SK-N-SH treated with all-trans-retinoic acid at 6 μM for 48 hours (cell line): ENCODE measurements at places on chromosomes 3 and 15.

DNA sequence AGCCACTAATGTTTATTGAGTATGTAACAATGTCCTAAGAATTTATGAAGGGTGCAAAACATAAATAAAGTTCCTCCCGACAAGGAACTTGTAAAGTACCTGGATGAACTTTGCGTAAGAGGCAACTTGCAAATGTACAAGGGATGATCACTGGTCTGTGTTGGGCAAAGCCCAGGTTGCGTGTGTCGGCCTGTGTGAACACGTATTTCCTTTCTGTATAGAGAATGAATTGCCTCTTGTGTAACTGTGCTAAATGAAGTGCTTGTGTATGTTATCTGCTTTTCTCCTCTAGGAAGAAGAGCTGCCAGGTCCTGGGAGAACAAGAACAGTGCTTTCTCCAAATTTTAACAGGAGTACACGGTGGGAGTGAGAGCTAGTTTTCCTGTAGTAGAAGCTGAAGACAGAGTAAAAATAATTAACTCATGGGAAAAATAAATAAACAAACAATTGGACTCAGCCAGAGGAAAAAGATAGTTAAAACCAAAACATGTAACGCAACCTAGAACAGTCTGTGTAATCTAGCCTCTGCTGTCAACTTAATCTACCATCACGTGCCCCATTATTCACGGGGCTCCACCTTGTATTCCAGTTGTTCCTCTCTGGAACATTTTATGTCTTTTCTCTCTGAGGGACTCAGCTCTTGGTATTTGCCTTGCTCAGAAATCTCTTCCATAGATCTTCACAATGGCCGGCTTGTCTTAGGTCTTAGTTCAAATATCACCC, 83.7 kb upstream of the RASGRP1 start:
- no peak for ATAC-seq

GRCh38 chr3:143511174-143511879, 336.9 kb downstream of the SLC9A9 start:
- no peak for ATAC-seq

DNA sequence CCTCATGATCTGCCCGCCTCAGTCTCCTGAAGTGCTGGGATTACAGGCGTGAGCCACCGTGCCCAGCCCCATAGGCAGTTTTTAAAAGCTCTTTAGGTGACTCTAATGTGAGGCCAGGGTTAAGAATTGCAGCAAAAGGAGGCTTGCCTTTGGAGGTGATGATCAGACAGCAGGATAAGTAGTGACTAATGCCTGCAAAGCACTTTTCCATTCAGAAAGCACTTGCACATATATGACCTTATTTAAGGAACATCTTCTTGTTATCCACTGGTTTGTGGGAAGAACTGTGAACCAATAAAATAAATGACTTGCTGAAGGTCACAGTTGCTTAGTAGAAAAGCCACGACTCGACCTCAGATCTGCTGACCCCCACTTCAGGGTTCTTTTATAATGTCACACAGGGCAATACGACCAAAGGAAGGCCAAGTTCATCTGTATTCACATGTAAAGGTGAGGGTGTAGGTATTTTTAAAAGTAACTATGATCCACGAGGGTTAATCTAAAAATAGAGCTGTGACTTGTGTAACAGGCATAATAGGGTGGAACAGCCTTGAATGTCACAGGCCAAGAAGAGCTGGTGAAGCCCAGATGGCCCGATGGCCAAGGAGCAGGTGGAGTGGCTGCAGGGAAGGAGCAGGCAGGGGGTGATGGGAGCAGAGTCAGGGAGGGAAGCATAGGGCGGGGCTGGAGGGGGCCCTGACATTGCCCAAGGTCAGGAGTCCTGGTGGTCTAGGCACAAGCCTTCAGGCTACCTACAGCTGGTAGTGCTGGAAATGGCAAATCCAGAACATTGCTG, 24.4 kb downstream of the LARP6 start:
- ATAC-seq, result no peak

DNA sequence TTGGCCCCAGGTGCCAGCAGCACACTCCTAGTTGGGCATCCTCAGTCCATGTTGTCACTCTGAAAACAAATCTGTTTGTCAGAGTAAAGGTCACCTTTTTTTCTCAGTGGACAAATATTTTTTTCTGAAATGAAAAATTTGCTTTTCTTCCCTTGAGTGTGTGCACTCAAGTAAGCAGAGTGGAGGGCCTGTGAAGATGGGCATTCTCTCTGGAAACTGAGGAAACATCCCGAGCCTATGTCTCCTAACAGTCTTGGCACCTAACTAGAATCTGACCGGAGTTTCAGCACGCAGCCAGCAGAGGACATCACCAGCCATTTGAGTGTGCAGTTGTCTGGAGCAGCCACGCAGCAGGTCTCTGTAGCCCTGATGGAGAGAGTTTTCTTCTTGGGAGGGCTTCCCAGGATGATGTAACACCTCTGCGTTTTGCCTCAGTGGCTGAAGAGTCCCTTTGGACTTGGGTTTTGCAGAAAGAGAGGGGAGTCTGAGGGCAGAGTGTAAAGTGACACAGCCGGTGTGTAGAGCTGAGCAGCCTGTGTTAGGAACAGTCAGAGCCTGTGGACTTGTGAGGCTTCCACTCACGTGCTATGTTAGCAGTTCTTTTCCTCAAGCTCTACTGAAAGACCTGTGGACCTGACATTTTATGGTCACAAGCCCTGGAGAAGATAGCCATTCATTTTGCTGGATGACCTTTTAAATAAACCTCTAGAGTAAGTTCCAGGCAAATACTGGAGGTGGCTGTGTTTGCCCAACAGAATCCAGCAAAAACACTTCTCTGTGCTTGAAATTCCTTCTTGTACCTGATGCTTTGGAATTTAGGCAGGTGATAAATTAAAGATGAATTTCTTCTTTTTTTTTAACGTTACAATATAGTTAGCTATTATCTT, 51.6 kb downstream of the ABHD2 start:
- peak; percentile 47 for ATAC-seq

GRCh38 chr15:49327927-49328326, 95.1 kb upstream of the FGF7 start:
- ATAC-seq, result peak; percentile 37; the same call in 1 of the 3 replicates
